Left renal cortex interstitium (tissue), 4 donors: ENCODE measurements at places on chromosomes 7 and 10.

DNA sequence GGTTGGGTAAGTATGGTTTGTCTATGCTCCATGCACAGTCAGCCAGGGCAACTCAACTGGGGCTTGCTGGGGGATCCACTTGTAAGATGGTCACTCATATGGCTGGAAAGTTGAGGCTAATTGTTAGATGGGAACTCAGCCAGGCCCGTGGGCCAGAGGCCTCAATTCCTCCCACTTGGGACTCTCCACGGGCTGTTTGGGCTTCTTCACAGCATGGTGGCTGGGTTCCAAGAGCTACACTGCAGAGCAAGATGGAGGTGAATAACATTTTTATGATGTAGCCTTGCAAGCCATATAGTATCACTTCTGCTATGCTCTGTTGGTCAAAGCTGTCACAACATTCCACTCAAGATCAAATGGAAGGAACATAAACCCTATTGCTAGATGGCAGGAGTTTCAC lies 39.2 kb downstream of the ELMO1 start:
- DNase-seq = no peak

GRCh38 chr7:82015751-82016150 lies 245.9 kb upstream of the HGF start:
- no peak for DNase-seq

DNA sequence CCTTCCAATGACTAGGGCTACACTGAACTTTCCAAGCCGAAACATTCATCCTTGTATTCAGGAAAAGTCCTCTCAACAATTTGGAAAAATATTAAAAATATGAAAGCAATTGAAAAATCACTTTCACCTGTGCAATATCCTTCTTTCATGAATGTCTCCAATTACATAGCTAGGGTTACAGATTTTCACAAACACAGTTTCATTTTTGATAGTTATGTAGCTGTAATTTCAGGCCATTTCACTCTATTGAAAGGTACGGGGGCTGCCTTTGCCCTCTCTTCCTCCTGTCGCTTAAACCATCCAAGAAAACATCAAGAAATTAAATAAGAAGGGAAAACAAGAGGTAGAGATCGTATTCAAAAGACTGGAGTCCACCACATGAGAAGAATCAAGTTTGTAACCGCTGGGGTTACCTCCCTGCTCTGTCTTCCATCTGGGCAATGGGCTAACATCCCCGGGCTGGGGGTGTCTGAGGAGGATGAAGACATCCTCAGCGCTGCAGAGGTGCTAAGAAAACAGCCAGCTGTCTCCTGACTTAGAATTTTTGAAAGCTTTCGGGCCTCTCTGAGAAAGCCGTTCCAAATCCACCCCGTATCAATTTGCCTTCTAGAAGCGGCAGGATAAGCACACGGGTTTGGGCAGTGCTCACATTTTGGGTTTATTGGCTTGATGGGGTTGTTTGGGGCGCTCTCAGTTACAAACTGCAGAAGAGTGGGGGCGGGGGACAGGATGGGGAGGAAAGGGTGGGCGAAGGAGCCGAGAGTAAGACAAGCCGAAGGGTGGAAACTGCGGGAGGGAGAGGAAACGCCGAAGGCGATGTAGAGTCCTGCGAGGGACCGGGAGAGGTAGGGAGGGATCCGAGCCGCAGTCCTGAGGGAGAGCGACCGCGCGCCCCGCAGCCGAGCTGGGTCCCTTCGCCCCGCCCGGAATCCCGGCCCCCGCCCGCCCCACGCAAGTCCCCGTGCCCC lies 24.3 kb upstream of the VAX1 start:
- DNase-seq = no peak

DNA sequence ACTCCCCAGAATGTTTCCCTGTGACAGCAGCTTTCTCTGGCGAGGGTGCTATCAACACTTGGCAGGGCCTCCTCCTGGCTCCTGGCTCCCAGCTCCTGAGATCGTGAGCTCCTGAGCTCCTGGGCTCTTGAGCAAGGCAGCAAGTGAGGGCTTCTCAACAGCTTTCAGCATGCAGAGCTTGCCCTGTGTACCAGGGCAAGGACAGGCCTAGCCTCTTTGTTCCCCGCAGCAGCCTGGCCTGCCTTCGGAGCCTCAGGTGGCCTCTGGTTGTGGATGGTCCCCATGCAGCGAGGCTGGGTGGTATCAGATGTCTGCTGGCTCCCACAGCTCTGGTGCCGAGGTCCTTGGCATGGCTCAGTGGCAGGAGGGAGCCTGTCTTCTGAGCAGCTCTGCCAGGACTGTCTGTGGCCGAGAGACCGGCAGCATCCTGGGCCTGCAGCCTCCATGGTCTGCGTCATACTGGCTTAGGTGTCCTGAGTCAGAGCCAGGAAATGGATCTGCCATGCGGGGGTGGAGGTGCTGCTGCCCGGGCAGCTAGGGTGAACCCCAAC lies 44.2 kb downstream of the ZMIZ1 start:
- DNase-seq = no peak

DNA sequence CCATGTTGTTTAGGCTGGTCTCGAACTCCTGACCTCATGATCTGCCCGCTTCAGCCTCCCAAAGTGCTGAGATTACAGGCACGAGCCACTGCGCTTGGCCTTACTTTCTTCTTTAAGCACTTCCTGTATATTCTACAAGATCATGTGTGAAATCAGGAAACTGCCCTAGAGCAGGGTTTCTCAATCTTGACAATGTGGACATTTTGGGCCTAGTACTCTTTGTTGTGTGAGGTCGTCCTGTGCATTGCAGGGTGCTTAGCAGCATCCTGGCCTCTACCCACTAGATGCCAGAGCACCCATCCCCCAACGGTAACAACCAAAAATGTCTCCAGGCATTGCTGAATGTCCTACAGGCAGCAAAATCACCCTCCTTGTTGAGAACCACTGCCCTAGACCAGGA lies 24.7 kb downstream of the RRP12 start:
- no peak for DNase-seq

- no peak for DNase-seq
Measured at GRCh38 chr10:62188021-62188616, 80.5 kb downstream of the RTKN2 start.

DNA sequence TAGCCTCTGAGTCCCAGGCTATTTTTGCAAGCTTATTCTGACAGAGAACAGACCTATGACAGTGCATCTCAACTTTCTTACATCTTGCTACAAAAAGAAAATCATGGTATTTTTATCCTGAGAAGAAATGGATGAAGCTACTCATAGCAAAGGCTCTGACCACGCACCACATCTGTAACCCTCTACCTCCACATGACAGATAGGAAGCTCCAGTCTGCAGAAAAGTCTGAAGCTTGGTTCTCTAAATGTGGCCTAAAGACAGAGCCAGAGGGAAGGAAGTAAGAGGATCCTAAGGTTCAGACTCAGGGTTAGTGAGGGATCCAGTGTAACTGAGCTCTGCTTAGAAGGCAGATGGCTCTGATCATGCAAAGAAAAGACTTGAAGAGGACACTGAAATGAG lies 58.4 kb upstream of the ABCB5 start:
- DNase-seq = no peak

GRCh38 chr10:102704915-102705314 lies 9.3 kb downstream of the ARL3 start:
- DNase-seq = no peak

DNA sequence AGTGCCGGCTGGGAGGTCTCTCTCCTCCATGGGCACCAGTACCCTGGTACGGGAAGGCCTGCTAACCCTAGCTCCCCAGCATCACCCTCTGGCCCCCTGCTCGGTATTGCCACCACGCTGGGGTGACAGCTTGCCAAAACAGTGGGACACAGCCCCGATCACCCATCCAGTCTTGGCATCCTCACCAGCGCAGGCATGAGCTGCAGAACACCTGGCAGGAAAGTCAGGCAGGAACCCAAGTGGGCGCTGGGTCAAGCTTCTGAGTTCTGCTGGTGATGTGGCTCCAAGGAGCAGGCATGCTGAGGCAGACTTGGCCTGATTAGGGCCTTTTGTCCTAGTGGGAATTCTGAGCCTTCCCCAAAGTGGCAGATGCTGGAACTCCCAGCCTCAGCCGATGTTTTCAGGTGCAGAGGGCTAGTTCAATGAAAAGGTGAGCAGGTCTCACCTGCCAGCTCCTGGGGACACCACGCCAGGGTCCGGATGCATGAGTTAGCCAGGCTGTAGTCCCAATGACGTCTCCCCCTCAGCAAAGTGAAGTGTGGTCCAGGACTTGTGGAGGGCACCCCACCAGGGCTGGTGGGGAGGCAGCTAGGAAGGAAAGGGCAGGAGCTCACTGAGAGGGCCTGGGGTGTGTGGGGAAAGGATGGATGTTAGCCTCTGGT lies 8.5 kb upstream of the ZNF22 start:
- DNase-seq = no peak

- DNase-seq = no peak
Measured at GRCh38 chr10:116868722-116869121, 19.4 kb downstream of the ENO4 start.

- no peak for DNase-seq
Measured at GRCh38 chr7:83976302-83976701, 218.3 kb downstream of the SEMA3A start.
